ENCODE measurements at places on chromosomes 5 and 9. TPM values are rescaled to one million over a fixed set of nuclear protein-coding genes. Genes with fewer than 3 reads are reported as not detected.

Gene IL12B
- not detected for total RNA-seq

Gene IL4
- not detected for total RNA-seq

Gene TTC23L
- total RNA-seq: 0.98 TPM

Gene TXNDC8
- not detected for total RNA-seq

Gene NRG2
- 16.5 TPM for total RNA-seq

Gene SLC9A3
- total RNA-seq: 15.3 TPM

Gene CARD9
- total RNA-seq: 0.46 TPM

Gene SHC3
- total RNA-seq: 0.53 TPM

Gene ISL1
- 10.4 TPM for total RNA-seq

Gene CNTFR
- 29.8 TPM for total RNA-seq

GRCh38 chr5:77146896-77147295, 59.8 kb upstream of the ZBED3 start:
- DNase-seq: no peak

DNA sequence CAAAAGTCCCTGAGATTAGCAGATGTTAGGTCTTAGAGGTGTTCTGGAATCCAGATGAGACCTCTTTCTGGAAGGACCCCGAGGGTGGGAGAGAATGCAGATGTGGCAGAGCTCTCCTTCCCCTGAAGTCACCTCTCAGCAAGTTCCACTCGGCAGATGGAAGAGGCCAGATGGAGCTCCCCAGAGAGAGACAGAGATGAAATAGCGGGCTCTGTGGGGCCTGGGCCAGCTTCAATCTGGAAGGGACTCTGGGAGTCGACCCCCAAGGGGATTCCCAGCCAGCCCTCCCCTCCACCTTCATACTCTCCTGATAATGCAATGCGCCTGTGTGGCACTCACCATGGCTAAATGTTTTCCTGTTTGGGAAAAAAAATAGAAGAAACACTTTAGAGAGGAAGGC, 60.2 kb downstream of the WNK2 start:
- DNase-seq: no peak

DNA sequence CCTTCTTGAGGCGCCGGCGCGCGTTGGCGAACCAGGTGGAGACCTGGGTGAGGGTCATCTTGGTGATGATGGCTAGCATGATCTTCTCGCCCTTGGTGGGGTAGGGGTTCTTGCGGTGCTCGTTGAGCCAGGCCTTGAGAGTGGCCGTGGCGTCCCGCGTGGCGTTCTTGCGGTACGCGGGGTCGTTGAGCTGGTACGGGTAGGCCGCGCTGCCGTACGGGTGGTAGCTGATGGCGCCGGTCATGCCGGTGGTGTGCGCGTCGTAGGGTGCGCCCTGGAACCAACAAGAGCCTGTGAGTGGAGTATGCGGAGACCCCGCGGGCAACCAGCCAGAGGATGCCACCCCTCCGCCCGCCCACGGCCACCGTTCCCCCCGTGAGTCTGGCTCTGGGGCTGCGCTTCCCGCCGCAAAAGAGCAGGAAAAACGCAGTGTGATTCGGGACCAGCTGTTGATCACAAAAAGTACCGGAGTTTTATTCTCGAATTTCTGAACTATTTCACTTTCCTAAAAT, 1.9 kb downstream of the IRX2 start:
- DNase-seq: no peak

DNA sequence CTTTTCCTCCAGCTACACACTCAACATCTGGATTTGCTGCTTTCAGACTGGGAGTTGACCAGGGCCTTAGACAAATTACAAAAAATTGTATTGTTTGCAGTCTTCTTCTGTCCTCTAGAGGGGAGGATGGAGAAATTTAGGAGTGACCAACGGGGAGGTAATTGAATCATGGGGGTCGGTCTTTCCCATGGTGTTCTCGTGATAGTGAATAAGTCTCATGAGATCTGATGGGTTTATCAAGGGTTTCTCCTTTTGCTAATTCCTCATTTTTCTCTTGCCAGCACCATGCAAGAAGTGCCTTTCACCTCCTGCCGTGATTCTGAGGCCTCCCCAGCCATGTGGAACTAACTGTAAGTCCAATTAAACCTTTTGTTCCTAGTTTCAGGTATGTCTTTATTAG, 4.2 kb downstream of the IFNA8 start:
- DNase-seq: no peak

DNA sequence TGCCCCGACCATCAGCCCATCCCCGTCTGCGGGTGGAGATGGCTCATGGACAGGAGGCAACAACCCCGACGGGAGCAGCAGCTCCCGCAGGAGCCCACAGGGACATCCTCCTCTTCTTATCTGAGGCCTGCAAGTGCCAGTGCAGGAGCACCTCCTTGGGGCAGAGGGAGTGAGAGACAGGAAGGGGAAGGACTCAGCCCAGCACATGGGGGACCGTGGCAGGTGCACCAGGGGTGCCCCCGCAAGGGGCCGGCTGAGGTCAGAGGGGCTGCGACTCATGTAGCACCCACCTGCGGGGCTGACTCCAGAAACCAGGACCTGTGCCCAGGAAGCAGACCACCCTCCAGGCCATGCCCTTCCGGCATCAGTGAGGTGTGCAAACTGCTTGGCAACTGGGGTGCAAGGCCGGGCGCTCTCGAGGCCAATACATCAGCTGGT, 259.8 kb upstream of the ADAMTS16 start:
- no peak for DNase-seq

GRCh38 chr9:8904771-8905515, 1105.4 kb upstream of the DMAC1 start:
- DNase-seq: no peak

GRCh38 chr5:179768326-179769085, 25.3 kb upstream of the LTC4S start:
- peak; percentile 75 for DNase-seq

GRCh38 chr5:58066557-58066956, 393.3 kb downstream of the PLK2 start:
- no peak for DNase-seq

DNA sequence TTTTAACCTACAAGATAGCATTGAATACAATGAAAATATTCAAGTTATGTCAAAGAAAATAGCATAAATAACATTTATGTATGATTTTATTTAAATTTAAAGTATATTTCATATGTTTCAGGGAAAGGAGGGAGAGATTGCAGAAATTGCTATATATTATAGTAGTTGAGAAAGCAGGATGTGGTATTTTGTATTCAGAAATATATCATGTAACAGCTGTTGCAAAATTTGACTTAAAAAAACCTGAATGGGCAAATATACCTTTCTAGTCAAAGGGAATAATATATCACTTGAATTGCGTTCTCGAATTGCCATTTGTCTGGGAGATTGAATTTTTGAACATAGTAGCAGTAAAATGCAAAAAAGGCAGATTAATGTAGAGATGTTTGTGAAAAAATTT, 80.6 kb downstream of the PAM start:
- DNase-seq: no peak

DNA sequence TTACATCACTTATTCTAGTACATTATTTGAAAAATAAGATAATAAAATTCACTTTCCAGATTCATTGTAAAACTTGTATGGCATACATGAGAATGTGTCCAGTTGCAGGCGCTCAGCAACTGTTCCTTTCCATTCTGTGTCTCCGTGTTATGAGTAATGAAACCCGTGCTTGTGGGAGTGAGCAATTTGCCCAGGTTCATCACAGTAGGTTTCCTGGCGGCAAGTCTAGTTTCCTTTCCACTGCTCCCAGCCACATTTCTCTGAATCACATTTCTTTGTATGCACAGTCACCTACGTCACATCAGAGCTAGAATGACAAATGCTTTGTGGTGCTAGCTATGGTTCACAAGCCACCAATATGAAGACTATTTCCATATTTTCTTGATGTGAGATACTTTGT, 39.9 kb downstream of the MOCS2 start:
- no peak for DNase-seq

DNA sequence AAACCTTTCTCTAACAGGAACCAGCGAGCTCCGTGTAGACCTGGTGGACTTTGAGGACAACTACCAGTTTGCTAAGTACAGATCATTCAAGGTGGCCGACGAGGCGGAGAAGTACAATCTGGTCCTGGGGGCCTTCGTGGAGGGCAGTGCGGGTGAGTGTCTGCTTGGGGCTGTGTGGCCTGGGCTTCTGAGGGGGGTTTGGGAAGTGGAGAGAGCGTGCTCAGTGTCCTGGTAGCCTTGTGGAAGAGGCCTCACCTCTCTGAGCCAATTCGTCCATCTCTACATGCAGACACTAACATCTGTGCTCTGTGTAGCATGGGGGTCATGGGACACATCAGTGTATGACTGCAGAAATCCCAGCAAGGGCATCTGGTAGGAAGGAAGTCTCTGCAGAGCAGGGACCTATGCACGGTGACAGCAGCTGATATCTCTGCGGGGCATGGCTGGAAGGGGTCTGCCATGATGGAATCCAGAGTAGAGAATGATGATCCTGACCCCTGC, 5.9 kb downstream of the FCN2 start:
- DNase-seq: no peak

DNA sequence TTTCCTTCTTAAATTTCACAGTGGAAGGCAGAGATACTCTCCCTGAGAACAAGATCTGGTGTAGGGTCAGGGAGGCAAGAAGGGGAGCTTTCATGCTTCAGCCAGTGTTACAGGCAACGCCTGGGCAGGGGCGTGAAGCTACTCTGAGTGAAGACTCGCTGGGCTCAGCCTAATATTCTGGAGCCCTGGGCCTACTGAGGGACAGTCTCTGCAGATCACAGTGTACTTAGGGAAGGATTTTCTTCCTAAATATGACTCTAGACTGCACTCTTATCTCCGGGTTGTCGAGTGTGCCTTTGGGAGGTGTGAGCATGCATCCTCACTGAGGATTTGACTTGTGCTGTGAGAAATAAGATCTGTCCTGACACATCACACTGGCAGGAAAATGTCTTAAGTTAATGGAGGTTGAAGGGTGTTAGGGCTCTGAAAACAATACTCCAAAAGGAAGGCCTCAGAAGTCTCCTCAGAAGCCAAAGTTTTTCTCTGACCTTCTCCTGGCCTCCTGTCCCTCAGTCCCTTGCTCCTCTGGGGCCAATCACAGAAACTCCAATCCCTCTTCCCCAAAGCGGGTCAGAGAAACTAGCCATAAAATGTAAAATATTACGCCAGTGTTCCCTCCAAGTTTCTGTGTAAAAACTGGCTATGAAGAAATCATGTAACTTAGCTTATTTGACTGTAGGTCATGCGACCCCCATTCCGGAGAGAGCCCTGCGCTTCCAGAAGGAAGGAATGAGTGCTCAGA, 156.8 kb upstream of the TBC1D2 start:
- DNase-seq: no peak

- DNase-seq: no peak
These were observed 548.7 kb downstream of the TUSC1 start for GRCh38 chr9:25129537-25129936.

- no peak for DNase-seq
These were observed 204.2 kb upstream of the KLF4 start for GRCh38 chr9:107693625-107694326.

- DNase-seq: peak; percentile 13
These were observed 61.8 kb downstream of the CTSL start for GRCh38 chr9:87787735-87788134.

GRCh38 chr9:89144238-89144637, 34.4 kb downstream of the SHC3 start:
- no peak for DNase-seq

GRCh38 chr5:150059623-150060022, 26.7 kb downstream of the CSF1R start:
- DNase-seq: no peak

- DNase-seq: peak; percentile 75
These were observed 51.4 kb downstream of the ROR2 start for GRCh38 chr9:91898451-91899218.

DNA sequence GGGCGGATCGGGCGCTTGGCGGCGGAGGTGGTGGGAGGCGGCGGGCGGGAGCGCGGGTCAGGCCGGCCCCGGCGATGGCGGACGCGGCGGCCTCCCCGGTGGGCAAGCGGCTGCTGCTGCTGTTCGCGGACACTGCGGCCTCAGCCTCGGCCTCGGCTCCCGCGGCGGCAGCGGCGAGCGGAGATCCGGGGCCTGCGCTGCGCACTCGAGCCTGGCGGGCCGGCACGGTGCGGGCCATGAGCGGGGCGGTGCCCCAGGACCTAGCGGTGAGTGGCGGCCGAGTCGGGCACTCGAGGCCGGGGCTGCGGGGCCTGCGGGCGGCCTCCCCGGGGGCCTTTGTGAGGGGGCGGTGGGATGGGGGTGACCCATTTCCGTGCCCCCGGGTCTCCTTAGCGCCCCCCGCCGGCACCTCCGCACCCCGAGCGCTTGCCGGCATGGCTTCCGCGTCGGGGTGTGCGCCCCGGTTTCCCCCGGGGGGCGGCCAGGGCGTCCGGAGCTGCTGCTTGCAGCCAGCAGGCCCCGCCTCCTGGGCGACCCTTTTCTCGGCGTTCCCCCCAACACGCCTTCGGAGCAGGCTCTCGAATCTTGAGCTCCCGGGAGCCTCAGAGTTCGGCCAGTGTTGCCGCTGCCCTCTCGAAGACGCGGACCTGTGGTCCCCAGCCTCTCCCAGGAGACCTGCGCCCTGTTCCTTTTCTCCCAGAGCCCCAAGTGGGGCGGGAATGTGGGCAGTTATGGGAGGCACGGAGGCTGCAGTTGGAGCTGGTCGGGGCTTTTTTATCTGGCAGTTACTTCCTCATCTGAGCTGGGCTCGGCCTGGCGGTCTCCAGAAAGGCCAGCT, 456 bp downstream of the KDM3B start:
- peak; percentile 67 for DNase-seq

DNA sequence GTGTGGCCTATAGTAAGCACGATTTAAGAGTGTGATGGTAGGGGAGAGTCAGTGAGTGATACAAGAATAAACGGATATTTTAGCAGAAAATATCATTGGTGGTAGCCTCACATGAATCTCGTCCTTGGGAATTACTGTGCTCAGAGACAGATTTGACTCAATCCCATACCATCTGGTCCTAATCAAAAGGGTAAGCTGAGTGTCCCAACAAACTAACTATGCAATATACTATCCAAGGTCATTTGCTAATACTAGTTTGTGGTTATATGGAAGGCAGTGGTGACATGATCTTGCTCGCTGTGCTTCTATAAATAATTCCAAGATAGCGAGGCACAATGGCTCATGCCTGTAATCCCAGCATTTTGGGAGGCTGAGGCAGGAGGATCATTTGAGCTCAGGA, 103.2 kb downstream of the TRPM6 start:
- no peak for DNase-seq

DNA sequence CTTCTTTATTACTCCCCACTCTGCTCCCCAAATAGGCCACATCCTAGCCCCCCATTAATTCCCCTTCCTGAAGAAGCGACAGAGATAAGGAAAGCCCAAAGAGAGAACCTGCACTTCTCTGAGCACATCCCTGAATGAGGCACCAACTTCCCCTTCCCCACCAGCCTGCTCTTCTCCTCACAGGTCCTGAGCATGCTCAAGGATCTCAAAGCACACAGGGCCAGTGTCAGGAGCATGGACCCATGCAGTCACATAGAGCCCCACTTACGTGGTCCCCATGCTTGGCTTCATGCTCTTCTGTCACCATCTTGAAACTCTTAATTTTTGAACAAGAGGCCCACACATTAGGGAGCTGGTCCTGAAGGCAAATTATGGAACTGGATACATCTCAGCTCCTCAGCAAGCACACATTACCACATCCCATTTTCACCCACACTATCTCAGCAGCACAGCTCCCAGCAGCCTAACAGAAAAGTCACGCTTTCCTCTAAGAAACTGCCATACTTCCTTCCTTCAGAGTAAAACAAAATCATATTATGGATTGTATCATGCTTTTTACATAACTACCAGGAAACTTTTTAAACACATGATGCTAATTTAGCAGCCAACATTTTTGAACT, 99.8 kb downstream of the NFIB start:
- no peak for DNase-seq
